Activated naive CD4-positive, alpha-beta T cell treated with anti-CD3 and anti-CD28 coated beads, Interleukin-2, amount 50 U/mL, for 16 hours (primary cell): ENCODE measurements at places on chromosomes 16 and 17.

DNA sequence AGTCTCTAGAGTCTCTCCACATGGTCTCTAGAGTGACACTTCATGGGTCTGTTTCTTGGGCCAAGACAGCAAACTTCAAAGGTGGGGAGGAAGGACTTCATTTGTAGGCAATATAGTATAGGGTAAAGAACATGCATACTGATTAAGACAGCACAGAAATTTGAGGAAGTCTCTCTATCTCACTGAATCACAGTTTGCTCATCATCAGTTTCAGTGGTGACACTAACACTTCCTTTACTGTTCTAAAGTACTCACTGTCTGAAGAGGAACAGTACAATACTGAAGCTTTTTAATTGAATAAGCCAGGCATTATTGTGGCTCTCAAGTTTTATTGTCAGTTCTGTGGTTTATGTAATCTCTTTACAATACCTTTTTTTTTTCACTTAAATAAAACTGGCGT lies 656.4 kb upstream of the CDH8 start:
- no peak for DNase-seq

DNA sequence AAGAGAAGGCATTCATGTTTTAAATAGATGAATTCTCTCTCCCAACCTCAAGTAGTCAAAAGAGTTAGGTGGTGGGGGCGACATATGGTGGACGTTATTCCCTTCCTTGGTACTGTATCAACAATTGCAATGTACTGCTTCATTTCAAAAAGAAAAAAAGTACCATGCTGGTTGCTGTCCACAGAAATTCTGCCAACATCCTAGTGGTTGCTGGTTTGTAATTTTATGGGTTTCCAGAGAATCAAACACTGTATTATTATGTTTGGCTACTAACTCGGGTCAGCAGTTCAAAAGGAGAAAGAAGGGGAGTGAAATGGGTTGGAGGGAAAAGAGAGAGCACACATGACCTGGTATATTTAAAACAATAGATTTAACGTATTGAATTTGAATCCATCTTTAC lies 61.1 kb upstream of the KCNJ16 start:
- no peak for DNase-seq

DNA sequence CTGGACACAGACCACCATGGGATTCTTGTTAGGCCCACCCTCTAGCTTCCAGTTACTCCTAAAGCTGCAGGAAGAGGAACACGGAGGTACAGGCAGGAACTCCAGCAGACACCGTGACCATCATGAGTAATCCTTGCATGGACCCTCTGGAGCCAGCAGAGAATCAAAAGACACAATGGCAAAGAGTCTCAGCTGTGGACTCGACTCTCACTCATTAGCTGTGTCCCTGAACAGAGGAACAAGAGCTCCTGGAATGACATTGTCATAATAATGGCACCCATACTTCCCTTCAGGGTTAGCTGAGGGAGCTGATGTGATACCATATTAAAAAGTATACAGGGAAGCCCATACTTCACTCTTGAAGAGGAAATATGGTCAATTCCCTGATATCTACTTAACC lies 176.3 kb upstream of the ASIC2 start:
- no peak for DNase-seq

DNA sequence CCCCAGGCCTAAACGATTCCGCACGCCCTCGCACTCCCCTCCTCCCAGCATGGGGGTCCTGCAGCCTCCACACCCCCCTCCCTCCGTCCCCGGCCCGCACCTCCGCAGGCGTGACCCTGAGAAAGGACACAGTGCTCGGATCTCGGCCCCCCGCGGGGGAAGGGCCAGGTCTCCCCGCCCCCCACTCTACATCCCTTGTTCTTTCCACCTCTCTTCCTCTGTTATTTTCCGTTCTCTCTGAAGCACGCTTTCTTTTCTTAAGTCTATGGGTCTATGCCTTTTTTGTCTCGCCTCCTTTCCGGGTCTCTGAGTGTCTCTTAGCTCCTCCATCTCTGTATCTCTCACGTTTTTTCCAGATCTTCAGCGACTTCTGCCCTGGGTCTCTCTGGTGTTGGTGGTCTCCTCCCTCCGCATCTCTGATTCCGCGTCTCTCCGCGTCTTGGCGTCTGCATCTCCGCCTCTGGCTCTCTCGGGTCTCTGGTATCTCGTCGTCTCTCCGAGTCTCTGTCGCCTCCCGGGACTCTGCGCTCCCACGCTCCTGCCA lies 2.1 kb upstream of the HES7 start:
- no peak for DNase-seq

DNA sequence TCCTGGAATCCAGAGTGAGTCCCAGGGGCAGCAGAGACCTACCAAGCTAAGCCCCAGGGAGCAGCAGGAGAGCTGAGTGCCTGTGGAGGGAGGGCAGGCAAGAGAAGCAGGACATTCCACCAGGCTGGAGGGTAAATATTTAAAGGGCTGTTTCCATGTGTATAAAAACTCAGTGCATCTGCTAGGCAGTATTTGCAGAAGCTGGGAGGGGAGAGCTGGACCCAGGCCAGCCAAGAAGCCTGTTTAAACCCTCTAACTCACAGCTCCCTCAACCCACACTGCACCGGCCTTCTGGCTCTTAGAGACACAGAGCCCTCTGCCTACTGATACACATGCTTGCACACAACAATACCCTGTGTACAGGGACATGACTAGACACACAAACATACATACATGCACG lies 22.5 kb upstream of the TMEM132E start:
- DNase-seq, result no peak

DNA sequence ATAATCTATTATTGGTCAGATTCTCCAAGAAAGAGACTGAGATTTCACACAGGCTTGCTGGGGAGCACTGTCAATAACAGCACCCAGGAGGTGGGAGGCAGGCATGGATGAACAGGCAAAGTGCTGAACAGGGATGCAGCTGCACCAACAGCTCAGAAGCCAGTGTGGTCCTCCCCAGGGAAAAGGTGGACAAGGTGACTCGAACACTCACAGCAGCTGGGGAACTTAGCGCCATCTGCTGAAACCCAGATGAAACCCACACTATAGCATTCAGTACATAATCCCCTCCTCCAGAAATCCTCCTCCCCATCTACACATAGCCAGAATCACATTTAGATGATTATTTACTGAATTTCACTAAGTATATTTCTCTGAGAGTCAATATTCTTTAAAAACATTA lies 255.2 kb upstream of the WSB1 start:
- no peak for DNase-seq

- DNase-seq, result no peak
Measured at GRCh38 chr16:72197545-72197944, 25.6 kb upstream of the PMFBP1 start.

DNA sequence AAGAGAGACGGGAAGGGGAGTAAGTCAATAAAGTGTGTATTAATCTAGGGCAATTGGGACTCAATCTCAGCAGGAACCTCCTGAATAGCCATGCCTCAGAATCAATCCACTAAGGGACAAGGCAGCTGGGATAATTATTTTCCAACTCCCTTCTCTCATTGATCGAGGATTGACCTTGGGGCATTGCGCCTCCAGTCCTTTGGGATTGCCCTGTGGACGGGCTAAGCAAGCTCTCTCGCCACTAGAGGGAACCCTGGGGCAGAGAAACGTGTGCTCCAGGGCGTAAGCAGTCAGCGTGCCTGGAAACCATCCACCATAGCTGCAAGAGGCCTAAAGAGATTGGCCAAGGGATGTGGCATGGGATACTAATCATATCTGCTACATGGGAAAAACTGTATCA lies 53.9 kb upstream of the ERCC4 start:
- peak; percentile 34 for DNase-seq

DNA sequence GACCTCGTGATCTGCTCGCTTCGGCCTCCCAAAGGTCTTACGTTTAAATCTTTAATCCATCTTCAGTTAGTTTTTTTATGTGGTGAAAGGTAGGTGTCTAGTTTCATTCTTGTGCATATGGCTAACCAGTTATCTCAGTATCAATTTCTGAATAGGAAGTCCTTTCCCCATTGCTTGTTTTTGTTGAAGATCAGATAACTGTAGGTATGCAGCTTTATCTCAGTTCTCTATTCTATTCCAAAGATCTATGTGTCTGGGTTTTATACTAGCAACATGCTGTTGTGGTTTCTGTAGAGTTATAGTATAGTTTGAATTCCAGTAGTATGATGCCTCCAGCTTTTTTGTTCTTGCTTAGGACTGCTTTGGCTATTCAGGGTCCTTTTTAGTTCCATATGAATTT lies 65.2 kb downstream of the TNFRSF13B start:
- DNase-seq, result no peak

DNA sequence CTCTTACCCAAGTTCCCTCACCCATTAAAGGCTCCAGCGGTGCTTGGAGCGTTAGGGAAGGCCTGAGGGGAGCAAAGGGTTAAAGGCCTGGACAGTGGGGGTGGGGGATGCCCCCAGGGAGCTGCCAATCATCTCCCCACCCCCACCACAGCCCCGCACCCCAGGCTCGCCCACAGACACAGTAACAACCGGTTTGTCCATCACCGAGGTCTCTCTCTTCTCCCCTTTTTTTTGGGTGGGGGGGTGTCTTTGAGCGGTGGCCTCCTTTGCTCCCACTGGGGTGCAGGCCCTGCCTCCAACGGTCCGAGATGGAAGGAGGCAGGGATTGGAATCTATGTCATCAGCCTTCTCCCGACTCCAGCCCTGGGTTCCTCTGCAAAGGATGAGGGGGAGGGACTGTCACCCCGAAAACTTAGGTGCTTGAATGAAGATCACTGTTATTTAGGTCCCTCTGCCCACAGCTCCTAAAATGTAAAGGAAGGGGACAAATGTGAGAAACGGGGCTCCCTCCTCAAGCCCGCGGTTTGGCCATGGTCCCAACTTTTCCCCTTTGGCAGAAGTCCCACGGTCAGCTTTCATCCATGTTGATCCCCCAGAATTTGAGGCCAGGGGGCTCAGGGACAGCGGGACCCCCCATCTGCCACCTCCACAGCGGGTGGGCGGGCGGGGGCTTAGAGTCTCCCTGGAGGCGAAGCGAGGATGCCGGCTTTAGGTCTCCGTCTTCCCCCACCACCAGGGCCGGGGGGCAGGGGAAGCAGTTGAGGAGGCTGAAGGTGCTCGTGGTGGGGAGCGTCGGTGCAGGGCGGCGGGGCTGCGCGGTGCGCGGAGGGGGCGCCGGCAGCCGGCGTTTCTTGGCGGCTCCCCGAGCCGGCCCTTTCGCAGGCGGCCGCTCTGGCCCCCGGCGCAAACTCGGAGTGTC lies 1.7 kb downstream of the EPOP start:
- DNase-seq, result peak; percentile 30

DNA sequence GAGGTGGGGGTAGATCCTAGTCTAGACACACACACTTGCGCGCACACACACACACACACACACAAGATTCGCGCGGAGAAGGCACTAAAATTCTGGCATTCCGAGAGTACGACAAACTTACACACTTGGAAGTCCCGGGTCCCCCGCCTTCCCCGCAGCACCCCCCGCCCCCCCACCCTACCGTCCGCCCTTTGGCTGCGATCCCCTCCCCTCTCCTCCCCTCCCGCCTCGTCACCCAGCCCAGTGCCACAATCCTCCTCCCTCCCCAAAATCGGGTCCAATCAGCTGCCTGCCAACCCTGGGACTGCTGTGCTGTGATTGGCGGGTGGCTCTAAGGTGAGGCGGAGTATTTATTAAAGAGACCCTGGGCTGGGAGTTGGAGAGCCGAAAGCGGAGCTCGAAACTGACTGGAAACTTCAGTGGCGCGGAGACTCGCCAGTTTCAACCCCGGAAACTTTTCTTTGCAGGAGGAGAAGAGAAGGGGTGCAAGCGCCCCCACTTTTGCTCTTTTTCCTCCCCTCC lies at the start of gene SOX9:
TSS of gene SOX9 (plus strand) at position 379 of the 522 bp plus-strand sequence. CDS start 372 bp downstream, outside the sequence.
- no peak for DNase-seq

DNA sequence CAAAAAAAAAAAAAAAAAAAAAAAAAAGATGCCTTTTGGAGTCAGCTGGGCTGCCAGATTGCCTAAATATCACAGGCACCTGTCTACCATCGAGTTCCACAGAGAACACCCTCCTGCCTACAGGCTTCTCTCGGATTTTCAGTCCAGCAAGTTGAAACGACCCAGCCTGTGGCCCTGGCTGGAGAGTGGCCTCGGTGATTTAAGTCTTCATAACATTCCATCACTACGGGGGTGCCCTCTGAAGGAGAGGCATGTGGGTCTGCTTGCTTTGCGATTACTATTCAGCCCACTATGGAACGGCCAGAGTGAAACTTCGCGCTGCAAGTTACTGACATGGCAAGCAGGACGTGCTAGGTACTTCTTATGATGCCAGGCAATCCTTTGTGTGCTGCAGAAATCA lies 42.8 kb downstream of the MARCHF10 start:
- DNase-seq, result no peak

- no peak for DNase-seq
Measured at GRCh38 chr17:15909481-15909991, 35.4 kb upstream of the ADORA2B start.

- no peak for DNase-seq
Measured at GRCh38 chr17:68763562-68763961, 162.4 kb upstream of the FAM20A start.

GRCh38 chr16:58127033-58127556 lies 2.1 kb downstream of the CFAP20 start:
- DNase-seq, result no peak

GRCh38 chr17:14366199-14366598 lies 65.3 kb downstream of the HS3ST3B1 start:
- DNase-seq, result no peak

DNA sequence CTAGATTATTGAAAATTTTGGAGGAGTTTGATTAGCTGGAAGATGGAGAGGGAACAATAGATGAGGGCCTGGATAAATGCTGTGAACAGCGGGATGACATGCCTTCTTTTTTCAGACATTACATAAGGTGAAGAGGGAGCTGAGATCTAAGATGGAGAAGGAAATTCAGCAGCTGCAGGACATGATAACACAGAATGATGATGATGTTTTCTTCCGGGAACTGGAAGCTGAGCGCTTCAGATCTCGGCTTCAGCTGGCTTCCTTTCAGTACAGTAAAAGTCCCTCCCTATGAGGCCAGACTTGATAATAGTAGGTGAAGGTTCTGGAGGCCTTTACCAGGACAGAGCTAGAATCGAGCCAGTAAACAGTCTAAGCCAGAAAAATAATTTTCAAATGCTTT lies 30.7 kb downstream of the CEP95 start:
- DNase-seq, result no peak

DNA sequence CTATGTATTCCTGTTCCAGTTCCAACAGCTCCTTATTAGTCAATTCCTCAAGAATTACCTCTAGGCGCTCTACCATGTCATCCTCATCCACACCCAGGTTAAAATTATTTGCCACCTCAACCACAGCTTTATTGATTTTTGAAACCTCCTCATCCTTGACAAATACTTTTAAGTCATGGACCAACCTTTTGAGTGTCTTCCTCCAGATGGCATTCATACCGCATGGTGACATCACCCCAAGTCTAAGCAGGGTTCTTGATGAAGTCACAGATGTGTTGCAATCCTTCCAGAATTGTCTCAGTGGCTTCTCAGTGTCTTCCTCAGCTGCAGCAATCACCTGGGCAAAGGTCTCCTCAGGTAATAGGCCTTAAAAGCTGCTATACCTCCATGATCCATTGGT lies 40.1 kb downstream of the BCL7C start:
- no peak for DNase-seq

- DNase-seq, result no peak
Measured at GRCh38 chr16:66936462-66936861, 1.1 kb downstream of the CES2 start.
